Cortex of kidney (tissue), 1 donor: ENCODE measurements at places on chromosomes 13 and 19.

DNA sequence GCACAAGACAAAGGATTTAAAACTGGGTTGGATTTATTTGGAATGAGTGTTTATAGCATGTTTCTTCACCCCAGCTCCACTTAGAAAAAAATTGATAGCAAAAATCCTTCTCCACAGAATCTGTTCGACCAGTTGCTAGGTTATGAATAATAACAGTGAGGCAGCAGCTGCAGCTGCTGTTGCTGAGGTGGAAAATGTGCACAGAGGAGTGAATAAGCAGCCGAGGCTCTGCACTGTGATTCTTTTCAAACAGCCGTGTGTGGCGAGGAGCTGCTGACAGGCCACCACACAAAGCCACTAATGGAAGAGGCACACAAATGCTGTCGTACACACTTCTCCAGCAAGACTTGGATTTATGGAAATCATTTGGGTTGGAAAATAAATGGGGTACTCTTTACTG lies 6.4 kb upstream of the RASL11A start:
- DNase-seq: no peak

DNA sequence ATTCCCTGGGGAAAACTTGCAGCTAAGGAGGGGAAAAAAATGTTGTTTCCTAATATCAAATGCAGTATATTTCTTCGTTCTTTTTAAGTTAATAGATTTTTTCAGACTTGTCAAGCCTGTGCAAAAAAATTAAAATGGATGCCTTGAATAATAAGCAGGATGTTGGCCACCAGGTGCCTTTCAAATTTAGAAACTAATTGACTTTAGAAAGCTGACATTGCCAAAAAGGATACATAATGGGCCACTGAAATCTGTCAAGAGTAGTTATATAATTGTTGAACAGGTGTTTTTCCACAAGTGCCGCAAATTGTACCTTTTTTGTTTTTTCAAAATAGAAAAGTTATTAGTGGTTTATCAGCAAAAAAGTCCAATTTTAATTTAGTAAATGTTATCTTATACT lies 33.6 kb downstream of the TNFSF11 start:
- DNase-seq: no peak

DNA sequence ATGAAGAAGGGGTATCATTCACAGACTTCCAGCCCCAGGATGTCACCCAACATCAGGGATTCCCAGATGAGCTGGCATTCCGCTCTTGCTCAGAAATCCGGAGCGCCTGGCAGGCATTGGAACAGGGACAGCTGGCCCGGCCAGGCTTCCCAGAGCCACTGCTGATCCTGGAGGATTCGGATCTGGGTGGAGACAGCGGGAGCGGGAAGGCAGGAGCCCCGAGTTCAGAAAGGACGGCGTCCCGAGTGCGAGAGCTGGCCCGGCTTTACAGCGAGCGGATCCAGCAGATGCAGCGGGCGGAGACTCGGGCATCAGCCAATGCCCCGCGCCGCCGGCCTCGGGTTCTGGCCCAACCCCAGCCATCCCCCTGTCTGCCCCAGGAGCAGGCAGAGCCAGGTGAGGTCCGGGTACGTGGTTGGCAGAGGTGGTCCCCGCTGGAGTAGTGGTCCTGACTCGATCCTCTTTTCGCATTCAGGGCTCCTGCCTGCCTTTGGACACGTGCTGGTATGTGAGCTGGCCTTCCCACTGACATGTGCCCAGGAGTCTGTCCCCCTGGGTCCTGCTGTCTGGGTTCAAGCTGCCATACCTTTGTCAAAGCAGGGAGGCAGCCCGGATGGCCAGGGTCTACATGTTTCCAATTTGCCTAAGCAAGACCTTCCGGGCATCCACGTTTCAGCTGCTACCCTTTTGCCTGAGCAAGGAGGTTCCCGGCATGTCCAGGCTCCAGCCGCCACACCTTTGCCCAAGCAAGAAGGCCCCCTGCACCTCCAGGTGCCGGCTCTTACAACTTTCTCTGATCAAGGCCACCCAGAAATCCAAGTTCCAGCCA lies 11.0 kb downstream of the PLEKHG2 start:
- DNase-seq: no peak

- DNase-seq: no peak
These were observed 10.3 kb downstream of the SCEL start for GRCh38 chr13:77545626-77546412.

DNA sequence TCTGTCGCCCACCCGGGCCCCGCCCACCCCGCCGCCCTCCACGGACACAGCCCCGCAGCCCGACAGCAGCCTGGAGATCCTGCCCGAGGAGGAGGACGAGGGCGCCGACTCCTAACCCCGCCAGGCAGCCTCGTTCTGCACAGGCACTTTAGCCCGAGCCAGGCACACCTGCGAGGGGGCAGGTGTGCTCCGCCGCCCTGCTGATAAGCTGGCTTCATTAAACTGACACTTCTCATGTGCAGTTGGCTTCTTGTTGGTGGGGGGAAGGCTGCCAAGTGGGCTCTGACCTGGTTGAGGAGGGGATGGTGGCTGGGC lies 8.2 kb downstream of the IL4I1 start:
- no peak for DNase-seq

DNA sequence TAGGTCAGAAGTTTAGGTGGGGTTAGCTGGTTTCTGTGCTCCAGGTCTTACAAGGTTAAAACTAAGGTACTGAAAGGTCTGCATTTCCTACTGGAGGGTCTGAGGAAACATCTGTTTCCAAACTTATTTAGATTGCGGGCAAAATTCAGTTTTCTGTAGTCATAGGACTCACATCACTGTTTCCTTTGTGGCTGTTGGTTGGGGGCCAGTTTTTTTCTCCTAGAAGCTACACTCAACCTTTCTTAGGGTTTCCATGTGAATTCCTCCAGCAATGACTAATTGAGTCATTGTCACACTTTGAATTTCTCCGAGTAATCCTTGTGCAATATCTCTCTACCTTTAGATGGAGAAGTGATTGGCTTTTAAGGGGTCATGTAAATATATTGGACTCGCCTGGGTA lies 773.4 kb upstream of the SLITRK1 start:
- DNase-seq: no peak

DNA sequence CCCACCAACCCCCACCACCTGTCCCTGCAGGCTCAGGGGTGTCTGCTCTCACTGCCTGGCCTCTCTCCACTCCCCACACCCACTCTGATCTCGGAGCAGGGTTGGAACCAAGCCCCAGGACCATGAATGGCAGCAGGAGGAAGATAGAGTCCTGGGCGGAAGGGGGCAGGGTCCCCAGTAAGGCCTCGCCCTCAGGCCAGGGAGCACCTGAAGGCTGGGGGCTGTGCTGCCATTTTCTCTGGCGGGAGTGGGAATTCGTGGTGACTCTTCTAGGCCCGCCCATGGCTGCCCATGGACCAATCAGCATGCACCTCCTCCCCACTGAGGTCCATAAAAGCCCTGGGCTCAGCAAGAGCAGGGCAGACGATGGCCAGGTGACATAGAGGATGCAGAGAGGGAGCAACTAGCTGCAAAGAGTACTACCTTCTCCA lies 25.0 kb downstream of the KBTBD6 start:
- DNase-seq: no peak

DNA sequence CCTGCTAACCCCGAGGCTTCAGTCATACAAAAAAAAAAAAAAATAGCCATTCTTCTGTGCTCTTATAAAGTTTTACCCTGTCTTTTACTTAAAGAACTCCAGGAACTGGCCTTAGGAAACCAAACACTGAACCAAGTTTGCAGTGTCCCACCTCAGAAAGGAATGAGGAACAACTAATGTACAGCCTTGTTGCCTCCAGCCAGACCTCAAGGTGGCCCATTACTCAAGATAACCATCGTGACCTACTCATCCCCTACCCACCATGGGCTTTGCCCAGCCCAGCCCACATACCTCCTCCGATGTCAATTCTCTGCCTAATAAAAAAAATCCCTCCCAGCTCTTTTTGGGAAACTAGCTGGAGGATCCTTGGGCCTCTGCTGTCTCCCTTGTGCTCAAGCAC lies 133.2 kb downstream of the STARD13 start:
- DNase-seq: no peak

DNA sequence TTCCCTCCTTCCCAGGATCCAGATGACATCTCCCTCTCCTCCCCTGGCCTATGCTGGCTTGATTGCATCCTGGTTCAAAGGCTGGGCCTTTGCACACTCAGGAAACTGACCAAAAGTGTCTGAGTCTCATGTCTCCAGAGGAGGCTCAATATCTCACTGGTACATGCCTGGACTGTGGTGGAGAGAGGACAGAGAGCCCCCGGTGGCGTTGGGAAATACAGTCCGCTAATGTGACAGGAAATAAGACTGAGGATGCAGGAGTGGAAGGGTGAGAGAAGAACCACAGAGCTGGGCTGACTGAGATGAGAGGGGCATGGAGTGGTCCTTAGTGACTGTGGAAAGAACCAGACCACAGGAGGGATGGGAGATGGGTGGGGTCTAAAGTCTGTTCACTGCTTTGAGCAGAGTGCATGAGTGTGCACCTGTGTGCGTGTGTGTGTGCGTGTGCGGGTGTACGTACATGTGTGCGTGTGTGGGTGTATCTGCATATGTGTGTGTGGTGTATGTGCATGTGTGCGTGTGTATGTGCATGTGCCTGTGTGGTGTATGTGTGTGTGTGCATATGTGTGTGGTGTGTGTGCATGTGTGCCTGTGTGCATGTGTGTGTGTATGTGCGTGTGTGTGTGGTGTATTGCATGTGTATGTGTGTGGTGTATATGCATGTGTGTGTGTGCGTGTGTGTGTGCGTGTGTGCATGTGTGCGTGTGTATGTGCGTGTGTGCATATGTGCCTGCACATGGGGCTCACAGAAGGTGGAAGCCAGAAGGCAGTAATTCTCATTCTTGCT lies 1.9 kb downstream of the SIGLEC5 start:
- DNase-seq: no peak

DNA sequence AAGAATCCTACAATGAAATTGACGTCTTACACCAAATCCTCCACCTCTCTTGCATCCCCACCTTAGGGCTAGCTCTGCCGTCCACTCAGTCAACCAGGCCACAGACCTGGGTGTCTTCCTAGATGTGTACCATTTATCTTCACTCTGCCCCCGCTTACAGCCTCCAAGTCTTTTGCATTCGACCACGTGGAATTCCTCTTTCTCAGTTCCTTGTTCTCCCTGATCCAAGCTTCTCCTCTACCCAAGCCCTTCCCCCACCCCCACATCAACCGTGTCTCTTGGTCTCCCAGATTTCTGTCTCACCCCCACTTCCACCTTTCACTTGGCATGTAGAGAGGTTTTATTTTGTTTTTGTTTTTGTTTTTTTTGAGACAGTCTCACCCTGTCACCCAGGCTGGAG lies 1.2 kb upstream of the DMWD start:
- DNase-seq: no peak

- DNase-seq: no peak
These were observed 211.7 kb downstream of the LIG4 start for GRCh38 chr13:108003626-108004025.

DNA sequence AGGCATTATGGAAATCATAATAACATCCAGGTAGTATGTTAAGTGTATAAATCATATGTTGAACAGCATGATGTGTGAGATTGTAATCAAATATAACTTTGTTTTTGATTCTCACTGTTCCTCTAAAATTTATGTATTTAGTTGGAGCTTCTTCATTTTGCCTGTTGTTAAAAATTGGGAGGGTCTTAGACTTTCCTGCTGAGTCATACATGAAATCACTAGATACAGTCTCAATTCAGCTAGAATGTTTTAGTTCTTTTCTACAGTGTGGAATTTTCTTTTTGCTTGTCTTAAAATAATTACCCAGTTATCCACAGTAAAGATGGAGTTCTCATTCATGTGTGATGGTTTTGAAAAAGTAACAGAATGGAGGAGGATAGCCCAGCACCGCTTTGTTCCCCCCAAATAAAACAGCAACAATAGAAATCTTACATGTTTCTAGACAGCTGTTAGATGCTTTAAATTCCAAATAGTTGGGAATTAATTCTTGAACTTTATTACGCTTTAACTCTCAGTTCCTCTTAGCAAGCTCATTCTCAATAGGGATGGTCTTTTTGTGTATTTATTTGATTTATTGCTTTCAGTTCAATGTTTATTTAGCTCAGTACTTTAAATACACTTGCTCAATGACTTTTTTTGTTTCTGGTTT lies 109.5 kb downstream of the PDS5B start:
- DNase-seq: no peak

- no peak for DNase-seq
These were observed 18.2 kb upstream of the ZNF543 start for GRCh38 chr19:57302020-57302465.

- no peak for DNase-seq
These were observed 271.2 kb downstream of the ENOX1 start for GRCh38 chr13:43515531-43515930.

DNA sequence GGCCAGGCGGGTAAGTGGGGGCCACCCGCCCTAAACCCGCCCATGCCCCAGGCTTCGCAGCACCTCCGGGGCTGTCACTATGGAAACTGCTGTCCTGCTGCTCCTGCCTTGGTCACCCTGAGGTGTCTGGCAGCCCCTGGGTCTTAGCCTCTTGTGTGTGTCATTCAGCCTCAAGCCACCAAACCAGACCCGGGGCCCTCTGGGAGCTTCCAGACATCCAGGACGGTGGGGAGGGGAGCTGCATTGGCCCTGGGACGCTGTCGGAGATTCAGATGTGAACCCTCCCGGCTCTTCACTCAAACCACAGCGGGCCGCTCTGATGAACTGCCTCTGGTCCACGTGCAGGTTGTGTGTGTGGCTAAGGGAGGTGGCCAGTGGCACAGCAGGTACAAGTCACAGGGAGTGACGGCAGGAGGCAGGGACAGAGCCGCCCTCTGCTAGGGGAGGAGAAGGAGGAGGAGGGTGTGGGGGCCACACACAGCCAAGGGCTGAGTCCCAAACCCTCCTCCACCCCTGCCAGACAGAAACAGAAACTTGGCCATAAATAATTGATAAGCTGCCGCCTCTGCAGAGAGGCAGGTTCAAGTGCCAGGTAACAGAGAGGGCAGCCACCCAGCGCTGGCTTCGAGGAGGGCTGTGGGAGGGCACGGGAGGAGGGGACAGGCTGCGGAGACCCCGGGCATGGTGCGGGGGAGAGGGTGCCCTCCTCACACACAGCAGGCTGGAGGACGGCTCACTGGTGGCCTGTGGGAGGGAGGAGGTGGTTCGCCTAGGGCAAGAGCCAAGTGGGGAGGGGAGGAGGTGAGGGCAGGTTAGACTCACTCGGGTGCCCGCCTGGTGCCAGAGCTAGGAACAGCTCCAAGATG lies 8.0 kb downstream of the NANOS3 start:
- no peak for DNase-seq

DNA sequence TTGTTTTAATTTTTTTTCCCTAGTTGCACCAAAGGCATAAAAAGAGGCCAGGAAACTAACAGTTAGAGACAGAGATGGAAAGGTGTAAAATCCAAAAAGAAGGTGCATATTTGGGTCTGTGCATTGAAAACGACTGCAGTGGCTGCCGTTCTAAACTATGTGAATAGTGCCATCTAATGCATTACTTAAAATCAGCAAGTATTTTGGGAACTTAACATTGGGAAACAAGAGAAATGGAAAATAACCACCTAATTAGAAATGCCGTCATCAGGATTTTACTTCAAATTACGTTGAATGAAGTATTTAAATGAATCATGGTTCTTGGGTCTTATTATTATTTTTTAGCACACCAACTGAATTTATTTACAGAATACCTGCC lies 189.5 kb upstream of the MIR17HG start:
- DNase-seq: no peak
